ENCODE measurements at places on chromosomes 7 and 10.
A peak's percentile ranks its signal among the peaks of the same experiment; 100 is the strongest.

- no peak for DNase-seq
Measured at GRCh38 chr7:80770675-80771081, 132.2 kb downstream of the CD36 start.

DNA sequence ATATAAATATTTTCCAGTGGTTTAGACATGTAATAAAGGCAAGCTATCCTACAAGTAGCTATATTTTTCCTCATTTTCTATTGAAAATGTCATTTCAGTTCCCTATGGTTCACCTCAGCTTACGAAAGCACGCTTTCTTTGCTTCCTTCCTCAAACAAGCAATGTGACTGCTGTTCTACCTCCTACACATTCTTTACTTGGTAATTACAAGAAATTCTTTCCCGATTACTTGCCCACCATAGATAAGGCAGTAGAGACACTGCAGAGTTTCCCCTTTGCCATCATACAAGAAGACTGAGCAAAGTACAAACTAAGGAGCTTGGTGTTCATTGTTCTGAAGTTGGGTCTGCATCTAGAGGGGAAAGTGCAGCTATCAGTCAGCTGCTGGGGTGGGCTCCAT, 249.4 kb downstream of the CRPPA start:
- no peak for DNase-seq

DNA sequence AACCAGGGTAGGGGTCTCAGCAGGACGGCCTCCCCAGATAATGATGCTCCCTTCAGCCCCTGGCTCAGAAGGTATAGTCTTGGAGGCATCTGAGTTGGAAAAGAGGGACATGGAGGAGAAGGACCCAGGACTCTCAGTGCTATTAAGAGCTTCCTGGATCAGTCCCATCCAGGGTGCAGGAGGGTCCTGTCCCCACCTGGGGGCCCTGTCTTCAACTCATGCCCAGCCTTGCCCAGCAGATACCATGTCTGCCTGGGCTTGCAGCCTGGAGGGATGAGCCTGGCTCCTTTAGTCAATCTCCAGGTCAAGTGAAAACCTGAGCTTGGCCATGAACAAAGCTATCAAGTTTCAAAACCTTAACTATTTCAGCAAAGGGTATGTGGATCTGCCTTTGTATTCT, 67.6 kb downstream of the PRTFDC1 start:
- no peak for DNase-seq

- DNase-seq: no peak
Measured at GRCh38 chr10:17143055-17143690, 13.6 kb upstream of the CUBN start.

DNA sequence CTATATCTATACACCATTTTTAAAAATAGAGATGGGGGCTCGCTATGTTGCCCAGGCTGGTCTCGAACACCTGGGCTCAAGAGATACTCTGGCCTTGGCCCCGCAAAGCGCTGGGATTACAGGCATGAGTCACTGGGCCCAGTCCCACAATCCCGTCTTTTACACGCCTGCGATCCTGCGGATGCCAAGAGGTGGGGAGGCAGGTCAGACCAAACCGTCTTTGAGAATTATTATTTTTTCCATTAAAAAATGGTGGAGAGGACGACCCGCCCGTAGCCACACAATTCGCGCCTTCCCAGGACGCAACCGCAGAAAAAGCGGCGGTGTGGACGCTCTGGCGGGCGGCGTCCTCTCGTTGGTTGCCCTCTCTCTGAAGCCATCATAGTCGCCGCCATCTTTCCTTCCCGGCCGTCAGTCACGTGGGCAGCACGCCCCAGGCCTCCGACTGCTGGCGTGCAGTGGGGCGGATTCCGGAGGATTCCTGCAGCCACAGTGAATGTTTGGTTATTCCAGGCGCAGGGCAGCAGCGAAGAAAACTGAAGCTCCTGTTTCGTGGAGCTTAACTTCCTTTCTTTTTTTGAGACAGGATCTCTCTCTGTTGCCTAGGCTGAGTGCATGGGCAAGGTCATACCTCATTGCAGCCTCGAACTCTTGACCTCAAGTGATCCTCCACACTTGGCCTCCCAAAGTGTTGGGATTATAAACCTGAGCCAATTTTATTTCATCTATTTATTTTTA, 9.9 kb upstream of the EPHB4 start:
- peak; percentile 49 for DNase-seq

DNA sequence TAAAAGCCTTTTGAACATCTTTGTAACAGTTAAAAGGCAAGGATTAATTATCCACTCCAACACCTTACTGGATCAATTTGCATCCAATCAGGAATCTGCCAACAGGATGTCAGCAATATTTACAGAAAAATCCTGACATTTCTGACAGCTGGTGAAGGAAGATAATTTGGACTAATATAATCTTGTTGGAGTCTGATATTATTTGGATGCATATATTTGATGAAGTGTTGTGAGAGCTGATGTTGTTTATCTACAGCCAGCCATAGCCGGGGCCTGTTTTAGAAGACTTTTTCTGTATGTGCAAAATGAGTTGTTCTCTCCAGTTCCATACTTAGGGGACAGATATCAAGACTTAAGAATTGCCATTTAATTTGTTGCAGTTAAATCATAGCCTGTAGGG, 91.1 kb downstream of the GPR37 start:
- DNase-seq: no peak

- DNase-seq: no peak
Measured at GRCh38 chr10:29540016-29540415, 94.8 kb downstream of the SVIL start.

- DNase-seq: no peak
Measured at GRCh38 chr10:114576132-114576487, 82.0 kb downstream of the ABLIM1 start.

DNA sequence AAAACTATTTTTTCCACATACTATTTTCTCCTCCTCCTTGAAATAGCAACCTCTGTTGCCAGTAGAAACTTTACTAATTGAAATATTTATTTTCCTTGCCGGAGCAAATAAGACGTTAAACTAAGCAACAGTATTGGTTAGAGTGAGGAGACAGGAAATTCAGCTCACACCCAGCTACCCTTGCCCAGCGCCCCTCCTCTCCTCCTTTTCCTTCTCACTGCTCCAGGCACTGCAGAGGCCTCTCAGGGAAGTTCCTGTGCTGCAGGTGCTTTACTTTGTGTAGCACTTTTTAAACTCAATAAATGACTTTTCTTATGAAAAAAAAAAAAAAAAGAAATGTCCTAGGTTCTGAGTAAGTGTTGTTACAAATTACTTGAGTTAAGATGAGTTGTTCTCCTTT, 134.0 kb downstream of the SEMA3E start:
- no peak for DNase-seq

DNA sequence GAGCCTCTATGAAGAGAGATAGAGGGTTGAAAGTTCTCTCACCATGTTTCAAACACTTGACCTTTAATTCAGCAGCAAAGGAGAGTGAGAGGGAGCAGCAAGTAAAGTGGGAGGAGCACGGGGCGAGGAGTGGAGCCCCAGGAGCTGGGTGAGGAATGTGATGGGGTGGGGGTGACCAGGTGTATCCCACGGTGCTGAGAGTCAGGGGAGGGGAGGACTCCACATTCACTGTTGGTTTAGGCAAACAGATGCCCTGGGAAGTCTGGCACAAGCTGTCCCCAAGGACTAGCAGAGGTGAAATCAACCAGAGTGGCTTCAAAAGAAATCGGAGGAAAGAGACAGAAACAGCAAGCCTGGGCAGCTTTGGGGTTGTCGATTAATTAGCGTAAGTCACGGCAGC, 101.8 kb upstream of the PITRM1 start:
- DNase-seq: no peak

DNA sequence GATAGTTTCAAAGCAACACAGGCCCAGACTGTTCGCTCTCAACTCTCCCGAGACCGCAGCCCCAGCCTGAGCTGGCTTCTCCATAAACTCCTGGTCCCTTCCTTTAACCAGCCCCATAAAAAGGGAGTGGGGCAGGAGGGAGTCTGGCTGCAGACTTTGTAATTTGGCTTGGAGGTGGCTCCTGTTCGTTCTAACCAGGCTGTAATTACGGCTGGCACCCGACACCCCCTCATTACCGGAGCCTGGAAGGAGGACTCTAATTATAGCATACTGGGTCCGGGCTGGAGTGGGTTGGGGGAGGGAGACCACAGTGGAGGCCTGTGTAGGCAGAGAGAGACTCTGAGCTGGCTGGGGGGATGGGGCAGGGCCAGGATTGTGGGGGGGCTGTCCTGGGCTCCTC, 49.7 kb downstream of the UNC5B start:
- no peak for DNase-seq

DNA sequence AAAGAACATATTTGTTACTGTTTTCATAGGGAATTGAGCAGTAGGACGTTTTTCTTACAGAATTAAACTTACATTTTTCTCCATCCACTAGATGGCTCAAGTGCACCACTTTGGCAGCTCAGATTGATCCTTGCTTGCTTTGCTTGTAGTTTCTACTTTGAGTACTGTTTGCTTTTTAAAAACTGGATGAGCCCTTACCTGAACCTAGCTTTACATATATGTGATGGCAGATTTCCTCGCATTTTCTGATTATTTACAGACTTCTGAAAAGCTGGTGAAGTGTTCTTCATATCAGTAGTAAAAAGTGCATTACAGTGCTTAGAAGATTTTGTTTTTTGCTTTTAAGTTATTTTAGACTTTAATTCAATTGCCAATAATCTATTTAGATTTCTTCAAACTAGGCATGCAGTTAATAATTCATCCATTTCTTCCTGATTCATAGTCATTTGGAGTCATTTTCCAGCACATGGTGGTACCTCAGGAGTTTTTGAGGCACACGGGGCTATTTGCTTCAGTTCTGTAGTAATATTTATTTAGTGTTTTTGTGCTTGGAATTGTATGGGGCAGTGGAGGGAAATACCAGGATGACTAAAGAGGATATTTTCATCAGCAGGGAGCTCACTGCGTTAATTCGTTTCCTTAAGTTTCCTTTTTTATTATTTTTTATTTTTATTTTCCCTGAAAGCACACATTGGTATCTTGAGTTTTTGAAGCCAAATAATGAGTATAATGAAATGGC, 57.3 kb downstream of the MAPK8 start:
- no peak for DNase-seq

DNA sequence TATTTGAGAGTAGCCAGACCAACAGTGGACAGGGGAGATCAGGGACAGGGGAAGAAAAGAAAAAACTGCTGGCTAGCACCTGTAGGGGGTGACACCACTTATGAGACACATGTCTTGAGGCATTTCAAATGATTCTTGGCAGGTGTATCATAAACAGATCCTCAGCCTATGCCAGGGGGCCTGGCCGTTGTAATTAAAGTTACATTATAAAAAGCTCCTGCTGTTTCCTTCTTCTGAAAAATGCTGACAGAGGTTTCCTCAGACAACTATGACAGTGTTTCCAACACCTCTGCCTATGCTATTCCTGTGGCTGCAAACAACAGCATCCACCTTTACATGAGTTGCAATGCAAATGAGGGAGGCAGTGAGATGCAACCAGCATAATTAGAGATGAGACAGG, 281.0 kb upstream of the PTER start:
- no peak for DNase-seq

DNA sequence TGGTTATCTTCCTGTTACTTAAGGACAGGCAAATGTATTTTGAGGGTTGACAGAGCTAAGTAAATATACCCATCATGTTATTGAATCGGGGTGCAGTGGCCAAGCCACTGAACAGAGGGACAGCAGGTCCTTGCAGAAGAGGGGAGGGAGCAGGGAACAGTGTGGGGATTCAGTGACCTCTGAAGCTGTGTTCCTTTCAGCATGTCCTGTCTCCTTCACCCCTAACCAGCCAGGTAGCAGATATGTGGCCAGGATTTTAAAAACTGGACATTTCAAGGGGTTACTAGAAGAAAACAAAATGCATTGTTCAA, 12.7 kb downstream of the ANK3 start:
- no peak for DNase-seq

DNA sequence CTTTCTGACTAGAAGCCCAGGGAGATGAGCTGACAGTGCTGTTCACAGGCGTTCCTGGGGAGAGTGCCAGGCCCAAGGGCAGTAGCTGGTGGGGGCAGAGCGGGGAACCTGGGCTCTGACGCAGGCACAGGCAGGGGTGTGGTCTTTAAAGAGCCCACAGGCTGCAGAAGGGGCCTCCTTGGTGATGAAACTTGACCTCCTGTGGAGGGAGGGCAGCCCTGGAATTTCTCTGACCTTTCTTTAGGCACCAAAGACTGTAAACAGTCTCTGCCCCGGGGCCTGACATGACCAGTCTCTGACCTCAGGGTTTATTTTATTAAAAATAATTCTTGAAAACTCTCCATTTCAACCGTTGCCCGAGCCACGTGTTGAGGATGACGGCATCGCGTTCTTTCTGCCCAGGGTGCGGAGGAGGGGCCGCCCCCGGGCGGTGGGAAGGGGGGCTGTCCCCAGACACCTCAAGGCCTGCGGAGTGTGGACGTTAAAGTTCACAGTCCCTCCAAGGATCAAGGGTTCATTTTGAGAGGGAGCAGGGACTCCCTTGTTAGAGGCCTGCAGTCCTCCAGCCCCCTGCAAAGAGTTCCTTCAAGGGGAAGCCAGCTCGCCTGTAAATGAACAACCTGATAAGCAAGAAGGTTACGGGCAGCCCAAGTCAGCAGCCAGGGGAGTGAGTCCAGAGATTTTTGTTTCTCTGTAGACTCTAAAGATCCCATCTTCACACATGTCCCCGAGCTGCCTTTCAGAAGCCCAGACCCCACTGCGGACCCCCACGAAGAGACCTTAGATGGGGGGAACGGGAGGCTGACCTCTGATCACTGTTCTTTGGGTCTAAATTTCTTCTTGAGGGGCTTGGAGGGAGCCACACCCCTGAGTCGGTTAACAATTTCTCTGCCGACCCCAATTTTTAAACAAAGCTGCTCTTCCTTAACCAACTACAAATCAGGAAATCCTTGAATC, 128.9 kb downstream of the VIPR2 start:
- no peak for DNase-seq

Measured in T-helper 22 cell (primary cell).